ENCODE measurements at places on chromosomes 3 and 15. TPM values are rescaled to one million over a fixed set of nuclear protein-coding genes. Genes with fewer than 3 reads are reported as not detected.

Gene GOLGA8G
- not detected for total RNA-seq

Gene SUCLG2
- total RNA-seq, result 37.7 TPM

Gene SAMD7
- total RNA-seq, result not detected

Gene AGBL1
- total RNA-seq, result not detected

Gene PATL2
- 0.79 TPM for total RNA-seq

Gene NOX5
- total RNA-seq, result 0.22 TPM

Gene ALS2CL
- 37.2 TPM for total RNA-seq

Gene HYAL1
- total RNA-seq, result 4.2 TPM

Gene GOLGA8J
- not detected for total RNA-seq

Gene NR1I2
- total RNA-seq, result not detected

Gene PLSCR2
- not detected for total RNA-seq

Gene BMF
- 23.2 TPM for total RNA-seq

Gene IL5RA
- total RNA-seq, result not detected

Gene RTP1
- not detected for total RNA-seq

Gene PLCH1
- total RNA-seq, result not detected

Gene DUOXA2
- not detected for total RNA-seq

Gene STRIT1
- not detected for total RNA-seq

Gene GABRR3
- total RNA-seq, result not detected

Gene EFCC1
- not detected for total RNA-seq

Gene WHAMM
- total RNA-seq, result 5.0 TPM

Gene C3orf22
- not detected for total RNA-seq

Gene MRPS11
- 24.4 TPM for total RNA-seq

Gene HTR3E
- not detected for total RNA-seq

Gene LRRIQ4
- under 0.01 TPM for total RNA-seq

Gene RAB6B
- total RNA-seq, result under 0.01 TPM

Gene FGF7
- 0.54 TPM for total RNA-seq

Gene CFAP20DC
- total RNA-seq, result 2.0 TPM
